ENCODE measurements at places on chromosomes 2 and 18.

DNA sequence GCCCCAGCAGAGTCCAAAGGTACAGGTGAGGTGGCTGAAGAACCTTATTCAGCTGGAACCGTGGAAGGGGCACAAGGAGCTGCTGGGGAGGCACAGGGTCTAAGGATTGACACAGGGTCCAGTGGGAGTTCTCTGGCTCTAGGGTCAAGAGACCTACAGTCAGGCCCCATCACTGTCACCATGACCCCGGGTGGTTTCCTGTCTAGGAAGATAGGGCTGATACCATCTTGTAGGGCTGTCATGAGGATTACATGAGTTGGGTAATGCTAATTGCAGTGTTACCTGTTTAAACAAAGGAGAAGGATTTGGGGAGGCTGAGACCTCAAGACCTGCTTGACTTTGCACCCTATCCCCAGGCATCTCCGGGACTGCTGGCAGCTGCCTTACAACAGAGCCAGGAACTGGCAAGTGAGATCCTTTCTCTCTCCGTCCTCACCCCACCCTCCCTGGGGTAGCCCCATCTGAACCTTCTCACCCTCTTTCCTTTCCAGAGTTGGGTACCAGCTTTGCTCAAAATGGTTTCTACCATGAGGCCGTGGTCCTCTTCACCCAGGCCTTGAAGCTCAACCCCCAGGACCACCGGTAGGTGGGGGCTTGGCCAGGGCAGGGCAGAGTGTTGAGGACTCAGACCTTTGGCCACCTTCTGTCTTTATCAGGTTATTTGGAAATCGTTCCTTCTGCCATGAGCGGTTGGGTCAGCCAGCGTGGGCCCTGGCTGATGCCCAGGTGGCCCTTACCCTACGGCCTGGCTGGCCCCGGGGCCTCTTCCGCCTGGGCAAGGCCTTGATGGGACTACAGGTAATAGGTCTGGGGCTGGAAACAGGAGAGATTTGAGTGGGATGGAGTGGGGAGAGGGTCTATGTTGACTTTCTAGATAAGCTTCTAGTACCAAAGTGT is 7.5 kb downstream of the LBX2 start:
- DNase-seq, result no peak

DNA sequence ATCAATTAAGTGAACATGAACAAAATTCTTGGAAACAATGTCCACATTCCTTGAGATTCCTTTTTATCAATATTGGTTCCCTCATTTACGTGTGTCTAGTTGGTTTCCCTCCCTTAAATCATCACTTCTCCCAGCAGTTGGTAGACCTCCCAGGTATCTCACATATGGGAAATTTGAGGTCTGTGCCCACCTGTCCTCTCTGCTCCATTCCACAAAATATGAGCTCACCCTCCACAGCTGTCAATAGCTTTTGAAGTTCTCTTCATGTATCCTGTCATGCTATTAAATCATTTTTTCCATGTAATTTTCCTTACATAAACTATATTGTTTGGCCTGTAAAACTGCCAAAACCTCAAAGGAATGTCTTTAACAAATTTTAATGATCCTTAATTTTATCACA is 992.2 kb upstream of the ACVR2A start:
- no peak for DNase-seq

DNA sequence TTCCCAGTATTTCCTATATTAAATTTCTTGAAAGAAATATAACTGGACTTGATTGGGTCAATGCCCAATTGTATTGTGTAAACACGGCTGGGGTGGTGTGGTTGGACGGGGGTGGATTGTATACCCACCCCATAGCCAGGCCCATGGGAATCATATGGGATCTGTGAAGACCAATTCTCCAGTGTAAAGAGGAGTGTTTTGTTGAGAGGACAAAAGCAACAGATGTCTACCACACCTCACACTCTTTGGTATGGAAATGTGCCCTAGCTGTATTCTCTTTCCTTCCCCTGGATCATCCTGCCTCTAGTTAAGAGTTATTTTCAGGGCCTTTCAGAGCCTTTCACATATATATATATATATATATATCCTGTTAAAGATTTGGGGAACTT is 57.5 kb upstream of the TGIF1 start:
- DNase-seq, result no peak

DNA sequence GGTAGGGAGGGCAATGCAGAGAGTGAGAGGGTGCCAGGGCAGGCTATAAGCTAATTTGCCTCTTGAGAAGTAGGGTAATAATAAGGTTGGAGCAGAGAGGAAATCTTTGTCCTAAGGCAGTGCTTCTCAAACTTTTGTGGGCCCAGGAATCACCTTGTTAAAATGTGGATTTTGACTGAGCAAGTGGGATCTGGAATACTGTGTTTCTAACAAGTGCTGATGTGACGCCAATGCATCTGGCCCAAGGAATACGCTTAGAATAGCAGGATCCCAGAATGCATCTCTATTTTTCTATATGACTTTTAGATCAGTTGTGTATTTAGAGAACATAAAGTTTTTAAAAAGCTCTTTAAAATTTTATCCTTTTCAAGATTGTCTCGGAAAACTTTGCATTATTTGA is 29.7 kb upstream of the GTF2A1L start:
- DNase-seq, result no peak

- no peak for DNase-seq
Observed at GRCh38 chr2:179580378-179581146, 280.9 kb downstream of the ZNF385B start.

GRCh38 chr2:146982393-146982846 is 862.4 kb upstream of the ACVR2A start:
- DNase-seq, result no peak
